ENCODE measurements at places on chromosomes 4 and X.
A peak's percentile ranks its signal among the peaks of the same experiment; 100 is the strongest.

DNA sequence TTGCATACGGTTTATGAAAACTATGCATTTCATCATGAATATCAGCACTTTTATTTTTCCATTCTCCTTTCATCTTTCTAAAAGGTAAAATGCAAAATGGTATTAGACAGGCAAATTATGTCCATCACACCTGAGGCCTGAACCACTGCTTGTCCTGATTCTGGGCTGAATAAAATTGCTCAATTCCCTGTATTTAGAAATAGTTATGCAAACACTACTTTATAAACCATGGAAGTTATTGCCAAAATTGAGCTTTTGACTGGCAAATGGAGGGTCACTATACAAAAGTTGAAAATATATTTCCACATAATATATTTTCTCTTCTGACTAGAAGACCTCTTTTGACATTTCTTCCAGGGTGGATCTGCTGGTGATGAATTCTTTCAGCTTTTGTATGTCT lies 21.1 kb downstream of the FAM47E start:
- no peak for DNase-seq

- DNase-seq: peak; percentile 18
Observed at GRCh38 chr4:107719207-107719921, 670 bp downstream of the PAPSS1 start.

- no peak for DNase-seq
Observed at GRCh38 chr4:97215409-97215941, 927.8 kb downstream of the STPG2 start.

DNA sequence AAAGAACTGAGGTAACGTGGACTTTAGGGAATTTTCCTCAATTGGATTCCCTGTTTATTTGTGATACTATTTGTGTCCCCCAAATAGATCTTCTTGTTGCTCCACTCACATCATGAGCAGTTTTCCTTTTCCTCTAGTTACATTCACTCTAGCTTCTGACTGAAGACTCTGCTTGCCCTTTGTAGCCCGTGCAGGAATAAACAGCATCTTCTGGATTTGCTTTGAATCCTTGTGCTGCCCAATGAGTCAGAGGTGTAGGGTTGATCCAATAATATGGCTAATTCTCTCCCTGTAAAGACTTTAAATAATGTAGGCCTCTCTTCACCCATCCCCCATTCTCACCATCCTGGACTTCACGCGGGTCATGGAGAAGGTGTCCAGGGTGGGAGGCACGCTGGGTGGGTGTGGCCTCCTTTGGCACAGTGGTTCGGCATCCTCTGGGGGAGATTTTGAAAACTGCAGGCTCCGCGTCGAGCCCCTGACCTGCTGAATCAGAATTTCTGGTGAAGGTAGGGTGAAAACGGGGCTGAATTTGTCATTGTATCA lies 9.0 kb downstream of the HAND2 start:
- DNase-seq: no peak
